ENCODE measurements at places on chromosomes 1 and 21.

GRCh38 chr1:85862456-85862855 lies 154.2 kb upstream of the ZNHIT6 start:
- DNase-seq: no peak

GRCh38 chr1:192601143-192601542 lies 25.6 kb downstream of the RGS1 start:
- DNase-seq: no peak

DNA sequence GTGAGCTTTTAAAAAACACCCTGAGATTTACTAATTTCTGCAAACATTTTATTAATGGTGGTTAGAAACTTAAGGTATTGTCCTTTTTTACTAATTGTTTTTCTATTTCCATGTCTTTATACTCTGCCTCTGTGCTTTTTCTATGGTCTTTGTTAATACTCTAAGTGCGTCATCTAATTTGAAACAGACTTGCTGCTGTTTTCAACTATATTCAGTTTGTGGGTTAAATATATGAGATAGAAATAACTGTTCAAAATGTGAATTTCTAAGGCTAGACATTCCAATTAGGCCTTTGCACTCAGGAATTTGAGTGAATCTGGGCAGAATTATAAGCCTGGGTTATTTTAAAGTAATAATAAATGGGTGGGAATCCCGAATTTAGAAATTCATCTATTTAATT lies 82.4 kb upstream of the COL11A1 start:
- no peak for DNase-seq

- no peak for DNase-seq
These were observed 345.1 kb upstream of the SNX7 start for GRCh38 chr1:98316286-98316905.

DNA sequence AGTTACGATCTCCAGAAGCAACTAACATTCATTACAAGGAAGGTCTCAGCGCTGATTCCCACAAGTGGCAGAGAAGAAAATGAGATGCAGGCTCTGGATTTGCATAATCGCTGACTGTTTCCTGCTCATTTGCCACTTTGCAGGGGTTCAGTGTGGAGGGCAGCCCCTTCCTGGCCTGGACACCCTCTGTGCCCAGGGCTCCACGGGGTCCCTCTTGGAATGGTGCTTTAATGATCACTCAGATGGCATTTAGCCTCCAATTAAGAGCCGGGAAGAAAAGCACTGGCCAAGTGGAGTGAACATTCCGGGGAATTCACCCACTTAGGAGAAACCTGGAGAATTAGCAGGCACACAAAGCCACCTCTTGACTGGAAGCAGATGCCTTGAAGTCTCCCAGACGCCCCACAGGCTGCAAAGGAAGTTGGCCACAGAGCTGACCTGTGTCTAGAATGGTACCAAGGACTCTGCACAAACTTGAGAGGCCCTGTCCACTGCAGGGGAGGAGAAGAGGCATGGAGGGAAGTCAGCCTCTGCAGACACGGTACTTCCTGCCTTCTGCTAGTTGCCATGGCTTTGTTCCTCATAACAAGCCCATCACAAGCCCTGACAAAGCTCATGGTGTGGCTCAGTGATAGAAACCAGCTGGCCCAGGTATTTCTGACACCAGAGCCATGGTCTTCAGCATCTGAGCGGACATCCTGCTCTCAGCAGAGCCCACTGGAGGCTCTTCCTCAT lies 157.2 kb downstream of the KAZN start:
- no peak for DNase-seq

- DNase-seq: no peak
These were observed 6.1 kb upstream of the PSMA5 start for GRCh38 chr1:109432336-109432735.

- DNase-seq: no peak
These were observed 3.0 kb downstream of the GNAT2 start for GRCh38 chr1:109616391-109616790.

GRCh38 chr1:43300378-43301094 lies at the start of gene TIE1:
TIE1 (plus strand) TSS chr1:43300982; CDS start chr1:43301072, 90 bp downstream.
- DNase-seq: no peak

DNA sequence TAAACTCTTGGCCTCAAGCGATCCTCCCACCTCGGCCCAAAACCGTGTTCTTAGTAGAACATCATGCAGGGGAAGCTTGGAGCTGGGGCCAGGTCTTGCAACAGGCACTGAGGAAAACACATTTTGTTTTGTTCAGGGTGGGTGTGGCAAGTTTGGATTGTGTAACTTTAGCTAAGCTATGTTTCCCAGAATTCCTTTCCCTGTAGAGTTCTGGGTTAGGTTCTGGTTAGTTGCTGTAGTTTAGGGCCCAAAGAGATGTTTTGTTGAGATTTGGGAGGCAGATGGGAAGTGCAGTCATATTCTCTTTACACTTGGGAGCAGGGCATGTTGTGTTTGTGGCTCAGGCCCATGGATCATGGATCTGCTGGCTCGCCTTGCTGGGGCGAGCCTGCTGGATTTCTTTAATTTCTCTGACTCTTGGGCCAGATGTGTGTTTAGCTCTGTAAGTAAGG lies 24.0 kb downstream of the PLA2G5 start:
- DNase-seq: no peak

DNA sequence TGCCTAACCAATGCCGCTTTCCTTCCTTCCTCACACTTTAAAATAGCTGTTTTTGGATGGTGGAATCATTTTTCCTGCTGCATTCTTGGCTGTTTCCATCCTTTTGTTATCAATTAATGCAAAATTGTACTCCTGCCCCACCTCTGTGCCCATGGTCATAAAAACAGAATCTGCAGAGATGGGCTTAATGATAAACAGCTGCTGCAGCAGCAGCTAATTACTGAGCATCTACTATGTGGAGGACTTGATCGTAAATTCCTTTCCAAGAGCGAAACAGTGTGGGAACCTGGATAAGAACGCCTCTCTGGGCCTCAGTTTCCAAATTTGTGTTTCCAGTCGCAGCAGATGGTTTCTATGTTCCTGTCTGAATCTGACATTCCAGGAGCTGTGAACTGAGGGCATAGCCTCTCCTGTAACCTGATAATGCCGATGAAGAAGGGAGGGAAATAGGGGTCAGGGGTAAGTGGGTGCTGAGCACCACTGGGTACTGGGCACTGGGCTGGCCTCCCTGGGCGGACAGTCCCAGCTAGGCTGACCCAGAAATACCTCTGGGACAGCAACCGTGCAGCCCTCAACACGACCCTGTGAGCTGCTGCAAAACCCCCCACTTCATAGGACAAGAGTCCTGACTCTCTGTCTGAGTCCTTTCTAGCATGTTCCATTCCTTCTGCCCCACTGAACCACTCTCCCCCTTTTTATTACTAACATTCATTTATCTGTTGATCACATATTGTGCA lies 121.7 kb downstream of the DMRTB1 start:
- DNase-seq: no peak

DNA sequence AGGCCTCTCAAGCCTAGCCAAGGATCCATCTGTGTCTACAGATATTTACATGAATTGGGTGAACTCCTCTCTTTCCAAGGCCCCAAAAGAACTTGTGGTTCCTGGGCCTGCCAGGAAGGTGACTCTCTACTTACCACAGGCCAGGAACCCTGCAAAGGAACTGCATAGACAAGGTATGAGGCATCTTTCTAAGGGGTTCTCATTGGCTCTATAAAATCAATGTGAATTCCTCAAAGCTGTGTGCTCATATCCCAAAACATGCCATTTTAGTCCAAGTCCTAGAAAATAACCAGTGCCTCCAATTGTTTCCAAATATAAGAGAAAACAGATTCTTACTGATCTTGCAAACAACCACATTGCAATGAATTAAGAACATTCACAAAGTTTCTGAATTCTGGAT lies 39.9 kb upstream of the RGL1 start:
- DNase-seq: no peak

DNA sequence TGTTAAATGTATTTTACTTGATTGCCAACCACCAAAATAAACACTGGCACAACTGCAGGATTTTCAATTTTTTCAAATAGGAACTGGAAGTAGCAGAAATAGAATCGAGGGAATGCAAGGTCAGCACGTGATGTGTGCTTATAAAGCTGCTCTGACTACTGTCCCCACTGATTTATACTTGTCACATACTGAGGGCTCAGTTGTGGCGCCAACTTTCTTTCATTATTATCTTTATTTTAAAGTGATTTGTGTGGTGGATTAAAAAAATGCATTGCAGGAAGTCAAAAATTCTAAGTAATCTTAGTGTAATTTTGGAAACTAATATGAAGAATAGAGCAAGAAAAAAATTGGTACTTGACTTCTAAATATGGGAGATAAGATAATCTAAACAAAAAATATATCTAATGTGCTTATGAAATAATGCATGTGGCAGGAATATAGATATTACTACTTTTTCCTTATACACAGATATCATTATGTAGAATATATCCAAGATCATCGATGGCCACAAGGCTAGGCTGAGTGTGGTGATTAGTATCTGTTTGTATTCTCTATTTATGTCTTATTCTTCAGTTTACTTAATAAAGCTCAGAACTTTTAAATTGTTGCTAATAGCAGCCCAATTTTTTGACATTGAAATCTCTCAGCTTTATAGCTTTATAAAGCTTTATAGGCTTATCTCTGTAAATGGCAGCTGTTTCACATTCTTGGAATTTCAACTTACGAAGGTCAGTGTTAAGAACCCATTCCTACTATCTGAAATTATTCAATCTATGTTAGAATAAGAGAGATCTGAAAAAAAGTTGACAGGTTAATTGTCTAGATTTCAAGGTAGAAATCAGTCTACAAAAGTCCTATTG lies 404.5 kb upstream of the ADAMTS5 start:
- DNase-seq: no peak
